Stimulated activated CD4-positive, alpha-beta T cell treated with anti-CD3 and anti-CD28 coated beads, Interleukin-1b, Interleukin-23, amount 100 ng/mL, for 1 hour (primary cell): ENCODE measurements at places on chromosomes 4 and X.
A peak's percentile ranks its signal among the peaks of the same experiment; 100 is the strongest.

GRCh38 chr4:54495641-54496040, 162.1 kb upstream of the KIT start:
- DNase-seq: no peak

DNA sequence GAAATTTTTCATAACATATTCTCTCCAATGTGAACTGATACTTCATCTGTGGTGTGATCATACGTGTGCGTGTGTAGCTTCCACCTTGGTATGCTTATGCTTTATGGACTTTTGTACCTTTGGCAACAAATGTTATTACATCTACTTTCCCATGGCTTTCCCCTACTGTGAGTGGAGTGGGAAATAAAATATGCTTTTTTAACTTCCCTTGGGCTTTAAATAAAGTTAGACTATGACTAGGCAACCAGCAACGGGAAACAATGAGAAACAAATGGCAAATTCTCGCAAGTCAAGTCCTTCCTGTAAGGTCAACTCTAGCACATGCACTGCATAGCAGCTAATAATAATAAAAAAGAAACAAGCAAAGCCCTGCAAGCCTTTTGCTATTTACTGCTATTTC, 205.0 kb upstream of the PDE5A start:
- DNase-seq: no peak

GRCh38 chr4:55458164-55458563, 62.4 kb downstream of the TMEM165 start:
- DNase-seq: no peak

DNA sequence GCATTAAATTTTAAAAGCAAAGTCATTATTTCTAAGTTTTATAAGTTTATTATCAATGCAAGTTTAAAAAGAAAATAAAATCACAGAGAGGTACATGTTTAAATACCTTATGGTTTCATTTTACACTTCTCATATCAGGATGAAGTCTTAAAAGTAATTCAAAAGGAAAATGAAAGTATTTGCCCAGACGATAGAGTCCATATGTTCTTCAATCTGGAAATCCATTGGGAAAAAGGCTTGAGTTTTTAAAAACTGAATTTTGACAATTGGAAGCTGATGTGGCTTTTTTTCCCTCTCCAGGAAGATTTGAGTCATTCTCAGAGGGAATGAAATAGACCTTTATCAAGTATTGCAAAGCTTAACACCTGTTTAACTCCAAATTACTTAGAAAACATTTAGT, 37.1 kb downstream of the MAB21L2 start:
- DNase-seq: no peak

GRCh38 chr4:143375326-143376073, 38.8 kb downstream of the GAB1 start:
- no peak for DNase-seq

GRCh38 chr4:6092971-6093370, 74.7 kb upstream of the C4orf50 start:
- no peak for DNase-seq

- DNase-seq: no peak
These were observed 659.7 kb downstream of the CENPC start for GRCh38 chr4:66885501-66886165.

GRCh38 chrX:53093177-53093655, 726 bp upstream of the KANTR start:
- peak; percentile 31 for DNase-seq

GRCh38 chr4:108045687-108046024, 56.0 kb downstream of the HADH start:
- no peak for DNase-seq

DNA sequence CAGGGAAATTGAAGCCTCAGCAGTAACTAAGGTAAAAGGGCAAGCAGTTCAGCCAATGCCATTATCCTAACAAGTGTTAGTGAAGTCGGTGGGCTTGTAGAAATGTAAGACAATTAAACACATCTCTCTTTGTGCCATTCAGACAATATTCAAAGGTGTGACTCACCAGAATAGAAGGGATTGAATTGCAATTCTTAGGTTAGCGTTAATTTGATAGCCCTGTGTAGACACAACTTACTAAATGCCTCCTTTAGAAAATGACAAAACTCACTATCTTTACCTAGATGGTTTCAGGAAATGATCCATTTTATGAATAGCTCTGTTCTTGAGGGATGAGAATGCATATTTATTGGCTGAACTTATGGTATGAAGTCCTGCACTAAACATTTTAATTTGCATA, 35.2 kb downstream of the RPA4 start:
- no peak for DNase-seq

DNA sequence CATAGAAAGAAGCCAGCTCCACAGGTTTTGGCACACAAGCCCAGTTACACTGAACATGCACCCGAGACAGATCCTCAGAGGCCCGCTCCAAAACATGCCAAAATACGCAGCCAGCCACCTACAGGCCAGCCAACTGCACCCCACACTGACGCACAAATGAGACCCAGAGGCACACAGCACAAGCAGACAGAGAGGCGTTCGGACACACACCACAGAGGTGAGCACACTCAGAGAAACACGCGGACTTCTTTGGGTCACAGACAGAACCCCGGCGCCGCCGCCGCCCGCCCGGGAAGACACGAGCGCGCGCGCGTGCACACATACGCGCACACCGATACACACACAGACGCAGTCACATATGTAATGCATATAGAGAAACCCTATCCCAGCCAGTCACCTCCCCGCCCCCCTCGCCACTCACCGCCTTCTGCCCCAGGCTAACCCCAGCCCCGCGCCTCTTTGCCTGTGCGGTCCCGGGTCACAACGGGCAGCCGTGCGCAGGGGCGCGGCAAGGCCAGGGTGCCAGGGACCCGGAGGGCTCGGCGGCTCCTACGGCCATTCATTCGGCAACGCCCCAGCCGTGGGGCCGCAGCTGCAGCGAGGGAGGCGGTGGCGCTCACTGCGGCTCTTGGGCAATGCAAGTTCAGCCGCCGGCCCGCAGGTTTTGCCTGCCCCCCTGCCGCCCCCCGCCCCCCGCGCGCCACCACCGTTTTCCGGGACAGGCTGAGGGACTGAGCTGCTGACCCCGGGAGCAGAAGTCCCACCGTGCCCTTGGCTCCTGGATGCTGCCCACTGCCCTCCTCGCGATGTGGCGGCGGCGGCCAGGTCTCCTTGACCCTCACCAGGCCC, 553 bp downstream of the SEPTIN6 start:
- DNase-seq: no peak

DNA sequence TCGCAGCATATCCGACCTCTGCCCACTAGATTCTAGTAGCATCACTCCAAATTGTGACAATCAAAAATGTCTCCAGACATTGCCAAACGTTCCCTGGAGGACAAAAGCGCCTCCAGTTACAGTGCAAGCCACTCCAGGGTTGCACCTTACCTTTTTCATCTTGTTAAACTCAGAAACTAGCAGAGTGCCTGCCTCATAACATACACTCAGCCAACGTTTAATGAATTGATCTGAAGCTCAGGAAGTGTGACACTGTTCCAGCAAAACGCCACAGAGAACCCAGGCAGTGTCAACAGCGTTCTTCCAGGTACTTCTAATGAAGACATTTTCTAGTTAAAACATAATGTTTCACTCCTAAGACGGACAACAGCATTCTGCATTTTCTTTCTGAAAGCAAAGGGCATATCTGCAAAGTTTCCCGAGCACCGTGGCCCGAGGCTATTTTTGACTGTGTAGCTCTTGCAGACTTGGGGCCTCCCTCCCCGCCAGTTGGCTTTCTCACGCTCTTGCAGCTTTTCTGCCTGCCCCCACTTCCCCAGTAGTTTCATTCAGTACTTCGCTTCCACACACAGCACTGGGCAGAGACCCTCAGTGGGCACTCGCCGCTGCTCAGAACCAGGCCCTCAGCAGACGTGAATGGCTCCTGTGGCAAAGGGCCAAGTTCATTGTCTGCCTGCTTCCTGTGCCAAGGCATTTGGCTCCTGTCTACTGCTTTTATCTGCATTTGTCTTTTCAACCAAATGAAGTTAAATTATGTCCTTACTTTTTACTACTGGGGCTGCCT, 133.4 kb upstream of the TTC29 start:
- no peak for DNase-seq

GRCh38 chr4:57865264-57865663, 755.1 kb upstream of the IGFBP7 start:
- DNase-seq: no peak

GRCh38 chr4:100294356-100294755, 104.1 kb upstream of the DDIT4L start:
- DNase-seq: no peak

- no peak for DNase-seq
These were observed 31.9 kb downstream of the CASP6 start for GRCh38 chr4:109671350-109671749.

- DNase-seq: no peak
These were observed 118.8 kb downstream of the CHRNA9 start for GRCh38 chr4:40453912-40454311.

DNA sequence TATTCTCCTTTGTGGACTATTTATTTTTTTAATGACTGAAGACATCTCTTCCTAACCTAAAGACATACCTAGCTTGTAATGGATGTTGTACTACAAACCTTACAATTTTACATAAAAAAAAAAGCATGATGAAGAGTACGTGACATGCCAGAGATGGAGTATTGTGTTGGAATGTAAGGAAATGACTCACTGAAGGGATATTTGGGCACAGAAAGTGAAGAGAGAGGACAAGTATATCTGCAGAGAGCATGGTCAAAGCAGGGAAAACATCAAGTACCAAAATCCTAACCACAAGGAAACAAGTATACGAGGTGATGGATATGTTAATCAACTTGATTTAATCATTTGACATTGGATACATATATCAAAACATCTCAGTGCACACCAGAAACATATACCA, 1051.4 kb upstream of the PRKX start:
- DNase-seq: no peak

GRCh38 chr4:3293401-3294391, 875 bp downstream of the RGS12 start:
- no peak for DNase-seq

GRCh38 chr4:175125410-175126068, 207.4 kb downstream of the ADAM29 start:
- DNase-seq: no peak

DNA sequence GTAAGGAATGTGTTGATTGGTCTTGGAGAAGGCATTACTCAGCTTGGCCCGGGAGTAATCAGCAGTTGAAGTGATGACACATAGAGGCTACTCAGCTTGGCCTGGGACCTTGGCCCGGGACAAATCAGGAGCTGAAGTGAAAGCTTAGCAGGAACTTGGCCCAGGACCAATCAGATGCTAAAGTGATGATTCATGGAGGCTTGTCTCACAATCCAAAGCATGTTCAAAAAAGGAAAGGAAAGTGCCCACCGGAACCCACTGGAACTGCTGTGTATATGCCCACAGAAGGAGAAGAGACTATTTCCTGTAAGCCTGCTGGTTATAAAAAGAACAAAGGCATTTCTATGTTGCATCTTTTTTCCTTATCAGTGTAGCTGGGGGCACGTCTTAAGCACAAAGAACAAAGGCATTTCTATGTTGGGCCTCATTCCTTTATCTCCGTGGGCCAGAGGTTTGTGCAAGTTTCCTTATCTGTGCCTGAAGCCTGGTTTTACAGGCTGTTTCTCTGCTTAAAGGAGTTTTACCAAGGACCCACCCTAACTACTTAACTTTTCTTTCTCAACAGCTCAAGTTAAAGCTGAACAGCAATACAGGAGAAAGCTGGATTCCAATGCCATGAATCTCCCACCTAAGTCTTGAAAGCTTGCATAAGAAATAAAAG, 1176.7 kb downstream of the NLGN4X start:
- DNase-seq: no peak
